H1 (cell line): ENCODE measurements at places on chromosomes 5 and 9. TPM values are rescaled to one million over a fixed set of nuclear protein-coding genes. Genes with fewer than 3 reads are reported as not detected.

Gene SYNPO
- 1.9 and 2.3 TPM in 2 replicates for total RNA-seq

Gene GFRA3
- total RNA-seq, result 0.88 and 1.2 TPM in 2 replicates

GRCh38 chr9:94758031-94758430 is 31.5 kb downstream of the AOPEP start:
- H3K4me1 ChIP-seq, result no peaks in the 10 kb centered on the region
- peaks cover 4% of the 10 kb centered on the region for H3K36me3 ChIP-seq
- no peaks in the 10 kb centered on the region for H3K27me3 ChIP-seq
- no peak overlapping the region for H3K4me3 ChIP-seq

DNA sequence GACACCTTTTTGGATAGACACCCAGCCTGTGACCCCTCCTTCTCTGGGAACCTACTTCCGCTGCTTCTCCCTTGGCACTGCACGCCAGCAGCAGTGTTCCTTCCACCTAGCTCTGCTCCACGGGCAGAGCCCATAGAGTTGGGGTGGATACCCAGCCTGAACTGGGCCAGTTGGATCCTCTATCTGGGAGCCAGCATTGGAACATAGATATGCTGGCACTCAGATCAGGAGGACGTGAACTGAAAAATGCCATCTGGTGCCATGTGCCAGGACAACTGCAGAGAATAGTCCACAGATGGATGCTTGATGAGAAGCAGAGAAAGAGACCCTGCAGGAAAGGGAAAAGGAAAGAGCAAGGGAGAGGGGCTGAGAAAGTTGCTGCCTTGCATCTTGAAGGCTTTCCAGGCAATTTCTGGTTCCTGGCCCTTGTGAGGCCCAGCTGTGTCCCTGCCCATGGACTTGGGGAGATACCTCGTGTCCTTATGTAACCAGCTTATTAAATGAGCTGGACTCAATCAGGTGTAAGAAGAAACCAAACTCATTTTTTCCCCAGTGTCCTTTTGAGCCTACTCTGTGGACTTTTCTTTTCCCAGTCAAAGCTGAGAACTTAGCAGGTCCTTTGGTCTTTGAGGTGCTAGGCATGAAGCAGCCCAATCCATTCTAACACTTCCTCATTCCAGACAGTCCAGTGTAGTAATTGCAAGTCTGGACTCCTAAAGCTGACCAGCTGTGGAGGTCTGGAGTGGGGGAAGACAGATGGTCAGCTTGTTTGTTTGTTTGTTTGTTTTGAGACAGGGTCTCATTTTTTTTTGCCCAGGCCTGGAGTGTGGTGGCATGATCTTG is 39.1 kb downstream of the ANGPTL2 start:
- H3K4me1 ChIP-seq, result no peaks in the 10 kb centered on the region; the same call in 1 of the 2 replicates
- no peak for DNase-seq
- H3K27ac ChIP-seq, result no peak overlapping the region
- H3K4me3 ChIP-seq, result no peak overlapping the region
